NCI-H1105 (cell line): ENCODE measurements at places on chromosomes 5 and 9.

DNA sequence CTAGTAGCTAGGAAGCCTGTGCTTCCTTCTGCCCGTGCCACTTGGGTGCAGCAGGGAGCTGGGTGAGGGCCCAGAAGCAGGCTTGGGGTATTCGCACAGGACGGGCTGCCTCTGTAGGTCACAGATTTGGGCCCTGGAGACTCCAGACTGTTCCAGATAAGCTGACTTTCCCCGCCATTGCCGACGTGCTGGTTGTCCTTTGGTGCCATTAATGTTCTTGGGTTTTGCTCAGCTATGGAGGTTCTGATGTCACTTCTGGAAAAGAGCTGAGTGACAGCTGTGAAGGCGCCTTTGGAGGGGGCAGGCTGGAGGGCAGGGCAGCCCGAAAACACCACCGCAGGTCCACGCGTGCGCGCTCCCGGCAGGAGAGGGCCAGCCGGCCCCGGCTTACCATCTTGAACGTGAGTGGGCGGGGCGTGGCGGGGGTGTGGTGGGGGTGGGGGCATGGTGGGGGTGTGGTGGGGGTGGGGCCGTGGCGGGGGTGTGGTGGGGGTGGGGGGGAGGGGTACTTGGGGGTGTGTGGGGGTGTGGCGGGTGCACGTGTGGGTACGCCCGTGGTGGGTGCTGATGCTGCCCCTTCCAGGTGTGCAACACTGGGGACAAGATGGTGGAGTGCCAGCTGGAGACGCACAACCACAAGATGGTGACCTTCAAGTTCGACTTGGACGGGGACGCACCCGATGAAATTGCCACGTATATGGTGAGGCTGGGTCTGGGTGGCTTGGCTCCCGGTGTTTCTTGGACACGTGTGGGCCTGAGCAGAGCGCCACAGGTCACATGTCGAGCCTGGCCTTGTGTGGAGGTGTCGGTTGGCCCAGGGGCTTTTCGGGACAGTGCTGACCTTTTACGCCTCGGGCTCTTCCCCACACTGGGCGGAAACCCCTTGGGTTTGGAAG, 79.6 kb downstream of the WNK2 start:
- no peak for DNase-seq

- no peak for DNase-seq
Observed at GRCh38 chr5:121175986-121176385, 675.7 kb upstream of the FTMT start.

DNA sequence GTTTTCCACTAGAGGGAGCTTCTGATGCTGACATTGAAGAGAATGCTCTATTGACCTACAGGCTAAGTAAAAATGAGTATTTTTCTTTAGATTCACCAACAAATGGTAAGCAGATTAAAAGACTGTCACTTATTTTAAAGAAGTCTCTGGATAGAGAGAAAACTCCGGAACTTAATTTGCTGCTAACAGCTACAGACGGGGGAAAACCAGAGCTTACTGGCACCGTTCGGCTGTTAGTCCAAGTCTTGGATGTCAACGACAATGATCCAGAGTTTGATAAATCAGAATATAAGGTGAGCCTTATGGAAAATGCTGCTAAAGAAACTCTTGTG, 764 bp downstream of the PCDHA11 start:
- no peak for DNase-seq

DNA sequence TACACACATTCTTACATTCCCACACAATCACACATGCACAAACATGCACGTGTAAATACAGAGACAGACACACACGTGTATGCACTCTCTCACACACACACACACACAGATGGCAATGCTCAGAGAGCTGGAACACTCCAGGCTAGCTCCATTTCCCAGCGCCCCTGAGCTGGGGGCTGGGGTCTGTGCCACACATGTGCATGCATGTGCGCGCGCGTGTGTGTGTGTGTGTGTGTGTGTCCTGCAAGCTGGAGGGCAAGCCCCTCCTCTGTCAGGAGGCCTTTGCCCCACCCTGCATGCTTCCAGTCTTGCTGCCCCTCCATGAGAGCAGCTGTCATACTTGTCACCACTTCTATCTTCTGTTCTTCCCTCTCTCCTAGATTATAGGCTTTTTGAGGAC, 16.6 kb upstream of the S1PR3 start:
- no peak for DNase-seq

DNA sequence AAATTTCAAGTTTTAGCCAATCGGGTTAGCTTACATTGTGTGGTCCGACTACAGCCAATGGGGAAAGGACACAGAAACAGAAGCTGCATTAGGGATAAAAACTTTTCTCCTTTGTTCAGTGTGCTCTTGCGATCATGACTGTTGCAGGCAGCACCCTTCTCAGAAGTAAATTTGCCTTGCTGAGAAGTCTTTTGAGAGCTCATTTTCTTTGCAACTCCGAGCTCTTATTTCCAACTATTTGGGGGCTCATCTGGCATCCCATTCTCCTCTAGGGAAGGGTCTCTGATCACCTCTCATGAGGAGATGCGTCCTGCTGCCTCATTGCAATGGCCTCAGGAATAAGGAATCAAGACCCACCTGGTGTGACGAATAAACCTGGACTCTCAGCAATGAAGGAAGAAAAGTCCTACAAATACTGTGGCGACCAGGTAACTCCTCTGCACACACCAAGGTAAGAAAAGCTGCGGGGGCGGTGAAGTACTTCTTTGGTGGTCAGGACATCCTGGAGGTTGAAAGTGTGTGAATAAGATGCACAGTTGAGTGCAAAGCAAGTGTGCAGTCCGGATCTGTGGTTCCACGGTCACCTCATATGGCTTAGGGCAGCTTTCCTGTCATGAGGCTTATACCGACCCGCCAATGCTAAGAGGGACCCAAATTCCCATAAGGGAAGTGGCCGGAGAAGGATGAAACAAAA, 20.4 kb downstream of the CNOT8 start:
- no peak for DNase-seq

DNA sequence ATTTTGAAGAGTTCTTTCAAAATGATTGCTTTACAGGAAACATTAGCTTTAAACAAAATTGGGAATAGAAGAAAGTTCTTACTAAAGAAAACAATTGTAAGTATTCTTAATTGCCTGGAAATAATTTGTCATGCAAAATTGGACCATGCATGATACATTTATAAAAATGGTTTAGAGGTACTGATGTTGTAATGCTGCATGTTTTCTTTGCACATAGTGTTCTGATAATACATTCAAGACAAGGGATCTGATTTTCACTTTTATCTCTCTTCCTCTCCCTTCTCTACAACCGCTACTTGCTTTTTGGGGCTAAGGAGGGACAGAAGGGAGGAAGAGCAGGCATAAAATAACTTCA, 211.6 kb upstream of the MPDZ start:
- DNase-seq, result no peak

- no peak for DNase-seq
Observed at GRCh38 chr5:97547430-97547829, 364.4 kb upstream of the RIOK2 start.

DNA sequence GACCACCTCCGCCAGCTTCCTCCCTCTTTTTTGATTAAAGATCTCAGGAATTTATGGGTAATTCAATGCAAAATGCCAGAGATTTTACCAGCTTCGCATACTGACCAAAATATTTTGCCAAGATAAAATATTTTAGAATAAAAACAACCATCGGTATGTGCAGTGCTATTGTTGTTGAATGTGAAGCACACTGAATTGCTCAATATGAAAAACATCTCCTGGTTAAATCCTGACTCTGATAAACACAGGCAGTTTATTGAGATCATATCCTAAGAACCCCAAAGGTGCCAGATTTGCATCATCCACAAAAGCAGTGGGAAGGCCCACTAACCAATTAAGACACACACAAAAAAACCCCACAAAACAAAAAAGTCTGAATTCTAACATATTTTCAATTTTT, 202.4 kb downstream of the GLIS3 start:
- no peak for DNase-seq

DNA sequence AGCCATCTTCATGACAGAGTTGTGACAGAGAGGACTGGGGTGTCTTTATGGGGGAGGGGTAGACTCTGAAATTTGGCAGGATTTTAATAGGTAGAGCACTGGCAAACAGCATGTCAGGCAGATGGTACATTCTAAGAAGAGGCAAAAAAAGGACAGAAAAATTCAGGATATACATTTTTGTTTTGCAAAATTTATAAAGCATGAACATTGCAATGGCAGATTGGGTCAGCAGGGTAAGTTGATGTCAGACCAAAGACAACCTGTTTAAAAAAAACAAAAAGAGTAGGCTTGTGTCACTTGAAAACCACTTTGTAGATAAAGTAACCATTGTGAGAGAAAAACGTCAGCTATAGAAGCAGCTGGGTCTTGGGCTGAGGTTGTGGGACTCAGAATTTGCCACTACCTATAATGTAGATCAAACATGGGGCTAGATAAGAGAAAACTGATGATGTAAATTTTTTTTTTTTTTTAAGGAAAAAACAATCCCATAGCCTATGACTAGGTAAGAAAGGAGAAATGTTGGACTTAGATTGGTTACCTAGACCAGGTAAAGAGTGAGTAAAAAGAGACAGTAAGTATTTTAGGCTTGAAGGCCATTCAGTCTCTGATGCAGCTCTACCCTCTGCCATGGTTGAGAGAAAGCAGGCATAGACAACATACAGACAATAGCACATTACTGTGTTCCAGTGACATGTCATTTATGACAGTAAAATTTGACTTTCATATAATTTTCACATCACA, 8.3 kb downstream of the CAMK4 start:
- no peak for DNase-seq
